ENCODE measurements at places on chromosomes 13 and 19.

GRCh38 chr13:59750860-59751259 lies 412.9 kb downstream of the DIAPH3 start:
- no peak for DNase-seq

GRCh38 chr13:98794498-98794897 lies 42.0 kb upstream of the SLC15A1 start:
- no peak for DNase-seq

GRCh38 chr19:45050036-45050435 lies 11.2 kb downstream of the CLASRP start:
- DNase-seq = no peak

GRCh38 chr19:13040948-13041292 lies 45.6 kb downstream of the NFIX start:
- no peak for DNase-seq

GRCh38 chr19:10087296-10088061 lies 1.4 kb downstream of the SHFL start:
- no peak for DNase-seq

DNA sequence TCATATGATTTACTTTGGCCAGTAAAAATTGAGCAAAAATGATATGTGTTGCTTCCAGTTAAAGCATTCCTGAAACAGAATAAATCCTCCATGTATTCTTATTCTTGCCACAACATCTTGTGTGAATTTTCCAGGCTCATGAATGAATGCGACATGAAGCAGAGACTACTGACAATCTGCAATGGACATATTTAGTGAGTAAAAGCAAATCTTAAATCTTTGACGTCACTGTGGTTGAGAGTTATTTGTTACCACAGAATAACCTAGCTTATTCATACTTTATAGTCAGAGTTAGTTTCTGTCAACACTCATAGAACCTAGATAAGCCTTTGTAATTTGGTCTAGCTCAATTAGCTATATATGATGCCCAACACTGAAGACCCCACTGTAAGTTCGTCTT lies 1443.1 kb downstream of the PCDH9 start:
- no peak for DNase-seq

GRCh38 chr19:46689358-46689757 lies 27.6 kb downstream of the PRKD2 start:
- DNase-seq = no peak

DNA sequence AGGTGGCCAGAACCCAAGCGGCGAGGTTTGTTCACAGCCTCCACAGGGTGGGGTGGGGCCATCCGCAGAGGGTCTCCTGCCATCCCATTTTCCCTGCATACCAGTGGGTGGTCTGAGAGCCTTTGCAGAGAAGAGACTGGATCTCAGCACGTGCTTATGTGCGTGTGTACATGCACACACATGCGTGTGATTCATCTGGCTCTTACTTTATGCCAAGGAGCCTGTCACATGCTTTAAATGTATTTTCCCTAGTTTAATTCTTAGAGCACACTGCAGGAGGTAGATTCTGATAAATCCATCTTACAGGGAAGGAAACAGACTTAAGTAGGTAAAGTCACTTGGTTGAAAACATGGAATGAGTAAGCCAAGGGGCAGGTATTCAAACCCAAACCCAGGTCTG lies 47.1 kb downstream of the CAPN12 start:
- no peak for DNase-seq

DNA sequence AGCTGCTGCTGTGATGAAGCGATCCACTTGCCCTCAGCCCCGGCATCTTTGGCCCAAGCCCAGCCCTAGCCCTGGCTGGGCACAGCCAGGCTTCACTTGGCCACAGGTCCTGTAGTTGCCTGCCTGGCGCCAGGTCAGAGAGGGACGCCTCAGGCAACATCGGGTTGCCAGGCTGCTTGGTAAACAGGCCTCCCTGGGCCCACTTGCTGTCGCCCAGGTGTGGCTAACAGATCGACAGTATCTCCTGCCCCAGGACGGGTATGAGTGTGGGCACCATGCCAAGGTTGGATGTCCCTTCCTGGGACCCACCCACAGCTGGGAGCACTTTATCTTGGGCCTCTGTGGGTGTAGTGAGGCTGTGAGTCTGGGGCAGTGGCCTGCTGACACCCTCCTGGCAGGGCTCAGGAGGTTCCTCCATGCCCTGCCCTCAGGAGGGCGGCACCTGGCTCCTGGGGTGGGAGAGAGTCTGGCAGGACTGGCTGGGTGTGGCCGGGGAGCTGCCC lies 27.8 kb downstream of the CARM1 start:
- no peak for DNase-seq

DNA sequence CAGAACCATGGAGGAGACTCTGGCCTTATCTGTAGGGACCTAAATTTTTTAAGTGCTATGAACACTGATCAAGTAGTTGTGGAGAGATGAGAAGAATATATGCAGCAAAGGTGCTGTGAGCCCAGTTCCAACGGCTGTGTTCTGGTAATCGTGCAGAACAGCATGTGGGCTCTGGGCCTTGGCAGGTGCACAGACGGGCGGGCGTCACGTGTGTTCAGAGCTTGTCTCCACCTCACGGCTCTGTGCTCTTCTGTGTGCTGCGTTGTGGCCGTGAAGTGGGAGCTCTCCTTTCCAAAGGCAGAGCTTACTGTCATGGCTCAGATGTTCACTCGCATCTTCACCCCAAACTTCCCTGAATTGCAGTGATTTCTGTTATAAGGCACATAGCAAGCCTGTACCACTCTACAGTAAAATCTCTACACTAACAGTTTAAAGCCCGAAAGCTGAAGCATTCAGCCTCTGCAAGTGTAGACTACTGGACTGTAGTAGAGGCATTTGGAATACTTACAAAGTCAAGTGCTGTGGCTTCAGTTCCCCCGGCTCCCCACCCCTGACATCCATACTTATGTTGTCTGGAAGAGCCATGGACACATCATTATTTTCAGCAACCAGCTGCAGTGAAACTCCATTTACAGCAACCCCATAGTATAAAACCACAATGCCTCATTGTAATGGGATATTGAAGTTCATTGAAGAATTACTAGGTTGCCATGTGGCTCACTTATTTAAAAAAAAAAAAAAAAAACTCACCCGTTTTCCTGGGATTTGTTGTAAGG lies 27.5 kb upstream of the TEX29 start:
- no peak for DNase-seq

DNA sequence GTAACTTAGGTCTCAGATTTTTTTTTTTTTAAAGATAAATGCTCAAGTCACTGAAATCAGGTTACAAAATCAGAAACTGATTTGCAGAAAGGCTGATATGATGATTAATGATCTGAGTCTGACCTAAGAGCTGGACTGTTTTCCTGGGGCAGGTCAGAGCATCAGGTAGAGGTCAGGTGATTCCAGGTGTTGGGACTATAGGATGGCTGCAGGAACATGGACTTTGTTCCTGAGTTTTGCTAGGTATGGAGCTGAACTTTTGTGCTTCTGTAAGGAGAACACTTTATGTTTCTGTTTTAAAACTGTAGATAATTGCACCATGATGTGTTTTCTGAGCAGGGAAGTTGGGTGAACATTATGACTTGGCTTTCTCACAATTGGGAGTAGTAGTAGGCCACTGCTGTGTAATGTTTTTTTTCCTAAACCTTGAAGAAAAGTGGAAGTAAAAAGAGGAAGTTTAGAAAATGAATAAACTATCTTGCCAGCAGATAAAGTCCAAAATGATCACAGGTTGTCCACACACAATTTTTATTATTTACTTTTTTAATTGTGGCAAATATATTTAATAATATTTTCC lies 297.2 kb downstream of the DCT start:
- no peak for DNase-seq
